ENCODE measurements at places on chromosomes 2 and 18.
A peak's percentile ranks its signal among the peaks of the same experiment; 100 is the strongest.

GRCh38 chr18:77071711-77072292, 60.8 kb downstream of the MBP start:
- no peak for DNase-seq

GRCh38 chr18:39496986-39497385, 1931.4 kb upstream of the CELF4 start:
- no peak for DNase-seq

- no peak for DNase-seq
Observed at GRCh38 chr2:20797096-20797495, 25.8 kb downstream of the LDAH start.

DNA sequence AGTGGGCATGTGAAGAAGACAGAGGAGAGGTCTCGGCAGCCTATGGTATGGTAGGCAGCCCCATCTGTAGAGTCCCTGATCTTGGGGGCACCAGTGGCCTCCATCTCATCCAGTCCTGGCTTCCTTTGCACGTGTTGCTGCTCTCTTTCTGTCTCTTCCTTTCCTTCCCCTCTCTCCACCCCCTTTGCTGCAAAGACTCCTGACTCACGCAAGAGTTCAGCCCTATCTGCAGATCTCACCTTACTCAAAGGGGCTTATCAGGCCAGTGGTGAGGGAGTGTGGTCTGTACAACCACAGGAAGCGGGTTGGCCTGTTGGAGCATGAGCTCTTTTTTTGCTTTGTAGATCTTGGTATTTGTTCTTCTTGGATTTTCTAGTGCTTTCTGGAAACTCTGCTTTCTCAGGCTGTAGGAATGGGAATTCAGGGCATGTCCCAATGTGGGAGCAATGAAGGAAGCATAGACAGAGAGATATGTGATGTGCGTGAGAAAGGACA, 14.6 kb upstream of the NT5DC4 start:
- no peak for DNase-seq

GRCh38 chr2:128812183-128812940, 493.7 kb upstream of the HS6ST1 start:
- no peak for DNase-seq

GRCh38 chr2:37375741-37376288, 31.4 kb downstream of the QPCT start:
- no peak for DNase-seq

GRCh38 chr18:59070181-59070912, 69.3 kb upstream of the SEC11C start:
- peak; percentile 58 for DNase-seq

DNA sequence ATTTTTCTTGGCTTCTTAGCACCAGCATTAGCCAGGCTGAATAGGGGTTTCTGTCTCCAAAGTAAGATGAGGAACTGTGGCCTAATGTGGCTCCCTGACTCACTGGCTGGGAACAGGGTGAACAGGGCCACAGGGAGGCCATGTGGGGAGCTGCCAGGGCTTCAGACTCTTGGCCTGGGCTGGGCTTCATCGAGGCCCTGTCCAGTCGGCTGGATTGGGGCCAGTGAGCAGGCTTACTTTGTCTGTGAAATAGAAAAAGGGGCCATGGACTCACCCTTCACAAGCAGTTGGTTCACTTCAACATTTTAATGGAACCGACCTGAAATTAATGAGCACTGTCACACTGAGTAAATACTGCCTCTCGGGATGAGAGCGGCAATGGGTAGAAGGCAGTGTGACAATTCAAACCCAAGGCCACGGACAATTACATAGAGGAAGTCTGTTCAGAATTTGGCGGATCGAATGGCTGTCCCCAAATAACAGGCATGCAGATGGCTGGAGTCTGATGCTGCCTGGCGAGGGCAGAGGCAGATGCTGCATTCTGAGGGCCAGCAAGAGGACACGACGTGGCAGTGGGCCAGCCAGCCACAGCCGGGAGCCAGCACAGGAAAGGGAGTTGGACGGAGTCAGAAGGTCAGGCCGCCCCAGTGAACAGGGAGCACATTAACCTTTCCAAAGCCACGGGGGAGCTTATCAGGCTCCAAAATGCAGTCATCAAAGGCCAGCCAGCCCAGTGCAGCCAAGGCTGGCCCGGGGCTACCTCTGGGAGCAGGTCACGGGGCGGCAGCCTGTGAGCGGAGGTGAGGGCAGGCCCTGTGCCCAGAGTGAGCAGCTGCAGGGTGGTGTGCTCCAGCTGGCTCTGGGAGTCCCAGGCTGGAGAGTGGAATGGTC, 146.6 kb upstream of the REV1 start:
- DNase-seq, result peak; percentile 21

DNA sequence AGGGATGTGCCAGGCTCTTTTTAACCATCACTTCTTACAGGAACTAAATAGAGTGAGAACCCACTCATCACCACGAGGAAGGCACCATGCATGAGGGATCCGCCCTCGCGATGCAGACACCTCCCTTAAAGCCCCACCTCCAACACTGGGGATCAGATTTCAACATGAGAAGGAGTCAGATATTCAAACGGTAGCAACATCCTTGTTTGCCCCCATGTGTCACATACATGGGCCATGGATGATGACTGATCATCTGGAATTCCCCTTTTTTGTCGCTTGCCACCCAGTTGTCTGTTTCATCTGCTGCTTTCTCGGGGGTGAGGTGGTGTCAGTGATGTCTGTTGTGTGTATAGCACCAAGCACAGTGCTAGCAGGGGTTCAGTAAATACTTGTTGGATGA, 57.9 kb downstream of the NCK2 start:
- no peak for DNase-seq

DNA sequence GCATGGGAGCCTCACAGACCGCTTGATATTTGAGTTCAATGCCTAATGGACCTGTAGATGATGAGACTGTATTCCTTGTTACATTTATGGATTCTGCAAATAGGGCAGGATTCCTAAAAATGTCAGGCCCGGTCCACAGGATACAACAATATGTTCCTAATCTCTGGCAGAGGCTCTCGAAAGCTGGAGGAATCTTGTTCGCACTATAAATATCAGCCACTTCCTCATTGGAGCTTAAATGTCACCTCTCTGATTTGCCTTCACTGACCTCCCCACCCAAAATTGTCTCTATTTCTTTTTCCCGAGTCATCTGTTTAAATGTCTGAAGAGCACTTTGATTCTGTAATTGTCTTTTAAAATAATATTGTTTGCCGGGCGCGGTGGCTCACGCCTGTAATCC, 12.0 kb upstream of the ACSL3 start:
- no peak for DNase-seq

DNA sequence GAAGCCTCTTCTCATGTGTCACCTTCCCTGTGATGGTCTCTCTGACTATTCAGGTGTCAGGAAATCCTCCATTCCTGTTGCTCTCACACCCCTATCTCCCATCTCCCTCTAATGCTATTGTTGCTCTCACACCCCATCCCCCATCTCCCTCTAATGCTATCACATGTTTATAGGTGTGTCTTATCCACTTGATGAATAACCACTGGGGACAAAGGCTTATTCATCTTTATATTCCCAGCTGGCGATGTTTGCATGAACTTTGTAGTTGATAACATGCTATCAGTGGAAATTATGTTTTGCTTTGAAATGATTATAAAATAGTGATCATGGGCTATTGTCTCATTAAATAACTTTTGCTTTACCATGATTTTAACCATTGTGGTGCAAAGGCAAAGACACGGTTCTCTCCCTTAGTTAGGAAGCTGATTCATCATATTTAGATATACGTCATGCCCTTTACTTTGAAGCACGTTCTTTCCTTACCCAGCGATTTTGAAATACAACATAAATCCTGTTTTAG, 220.5 kb downstream of the PMAIP1 start:
- DNase-seq, result no peak

DNA sequence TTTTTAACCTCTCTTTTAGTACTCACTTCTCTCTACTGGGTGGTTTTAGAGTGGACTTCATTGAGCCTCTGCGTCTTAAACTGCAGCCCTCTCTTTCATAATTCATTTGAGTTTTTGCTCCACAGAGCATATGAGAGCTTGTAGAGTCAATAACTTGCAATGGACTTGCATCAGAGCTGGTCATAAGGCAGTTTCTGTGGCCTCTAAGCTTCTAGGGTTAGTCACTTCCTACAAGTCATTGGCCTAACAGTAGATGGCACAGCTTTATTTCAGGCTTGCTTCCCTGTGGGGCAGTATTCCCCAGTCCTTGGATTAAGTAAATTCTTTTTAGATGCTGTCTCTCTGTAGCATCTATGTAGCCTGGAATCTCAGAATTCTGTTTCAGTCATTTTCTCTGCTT, 1435.7 kb downstream of the LRP1B start:
- DNase-seq, result no peak

DNA sequence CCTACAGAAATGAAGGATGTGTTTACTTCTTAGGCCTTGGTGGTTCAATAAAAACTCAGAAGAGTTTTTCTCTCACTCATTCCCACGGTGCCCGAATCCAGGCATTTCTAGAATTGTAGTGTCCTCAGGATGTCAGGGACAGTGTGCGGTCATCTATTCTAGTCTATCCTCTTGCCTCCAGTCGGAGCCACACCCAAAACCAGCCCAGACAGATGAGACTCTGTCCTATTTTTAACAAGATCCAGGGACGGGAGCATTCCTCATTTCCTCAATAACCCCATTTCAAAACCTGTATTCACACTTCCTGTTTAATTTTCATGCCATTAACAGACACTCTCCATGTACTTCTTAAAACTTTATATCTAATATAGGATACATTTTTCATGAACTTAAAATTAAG, 11.6 kb upstream of the RBMS1 start:
- DNase-seq, result no peak

DNA sequence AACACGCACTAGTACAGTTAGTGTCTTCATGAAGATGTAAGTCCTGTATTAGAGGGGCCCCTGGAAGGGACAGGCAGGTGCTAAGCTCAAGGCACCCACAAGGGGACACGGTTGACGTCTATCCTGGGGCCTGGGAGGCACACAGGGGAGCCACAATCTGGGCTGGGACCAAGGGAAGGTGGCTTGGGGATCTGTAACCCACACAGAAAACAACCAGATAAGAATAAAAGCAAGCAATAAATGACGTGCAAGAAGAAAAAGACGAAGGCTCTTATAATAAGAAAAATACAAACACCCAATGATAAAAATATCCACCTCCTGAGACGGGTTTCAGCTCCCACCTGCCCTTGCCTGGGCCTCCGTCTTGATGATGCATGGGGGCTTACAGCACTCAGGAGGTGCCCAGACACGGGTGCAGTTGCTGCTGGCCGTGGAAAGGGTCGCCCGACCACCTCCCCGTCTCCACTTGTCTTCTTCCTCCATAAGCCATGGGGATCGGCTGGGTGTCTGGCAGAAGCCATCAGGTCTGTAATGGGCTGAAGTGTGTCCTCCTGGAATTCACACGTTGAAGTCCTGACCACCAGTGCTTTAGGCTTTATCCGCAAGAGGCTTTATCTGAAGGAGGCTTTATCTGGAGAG, 73.9 kb downstream of the TWIST2 start:
- no peak for DNase-seq

GRCh38 chr2:74316627-74317295, 26.5 kb downstream of the SLC4A5 start:
- DNase-seq, result no peak

DNA sequence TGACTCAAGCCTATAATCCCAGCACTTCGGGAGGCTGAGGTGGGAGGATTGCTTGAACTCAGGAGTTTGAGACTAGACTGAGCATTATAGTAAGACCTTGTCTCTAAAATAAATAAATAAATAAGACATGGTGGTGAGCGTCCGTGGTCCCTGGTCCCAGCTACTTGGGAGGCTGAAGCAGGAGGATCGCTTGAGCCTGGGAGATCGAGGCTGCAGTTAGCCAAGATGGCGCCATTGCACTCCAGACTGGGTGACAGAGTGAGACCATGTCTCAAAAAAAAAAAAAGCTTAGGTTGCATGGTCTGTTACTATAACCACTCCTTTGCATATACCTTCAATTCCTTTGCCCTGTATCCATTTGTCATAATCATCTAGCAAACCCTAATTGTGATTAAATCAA, 3.7 kb downstream of the CYP20A1 start:
- no peak for DNase-seq

- no peak for DNase-seq
Observed at GRCh38 chr2:117979911-117980701, 33.8 kb downstream of the CCDC93 start.

GRCh38 chr2:147501968-147502367, 342.9 kb upstream of the ACVR2A start:
- DNase-seq, result no peak

- DNase-seq, result no peak
Observed at GRCh38 chr2:144521686-144522085, 1.8 kb upstream of the ZEB2 start.

DNA sequence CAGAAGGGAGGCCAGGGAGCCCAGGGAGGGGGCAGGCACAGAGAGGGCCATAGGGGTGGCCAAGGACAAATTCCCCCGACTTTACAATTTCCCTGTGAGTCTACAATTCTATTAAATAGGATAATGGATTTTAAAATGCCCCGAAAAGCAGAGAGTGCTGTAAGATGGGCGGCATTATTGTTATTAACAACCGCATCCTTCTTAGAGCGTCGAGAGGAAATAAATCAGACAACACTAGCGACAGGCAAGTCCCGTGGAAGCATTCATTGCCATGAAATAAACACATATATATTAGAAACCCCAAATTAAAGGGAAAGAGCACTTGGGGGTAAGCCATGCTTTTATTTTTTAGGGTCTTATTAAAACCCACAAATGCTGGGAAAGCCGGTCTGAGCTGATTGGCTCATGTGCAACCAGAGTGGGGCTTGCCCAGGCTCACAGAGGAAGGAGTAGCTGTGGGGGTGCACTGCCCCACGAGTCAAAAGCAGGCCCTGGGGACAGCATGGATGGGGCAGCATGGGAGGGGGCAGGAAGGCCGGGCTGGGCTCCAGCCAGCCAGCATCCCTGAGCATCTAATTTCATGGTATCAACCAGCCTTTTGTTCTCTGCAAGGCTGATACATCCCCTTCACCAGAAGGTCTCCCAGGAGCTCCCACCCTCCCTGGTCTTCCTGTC, 187.1 kb downstream of the CELF4 start:
- DNase-seq, result no peak

DNA sequence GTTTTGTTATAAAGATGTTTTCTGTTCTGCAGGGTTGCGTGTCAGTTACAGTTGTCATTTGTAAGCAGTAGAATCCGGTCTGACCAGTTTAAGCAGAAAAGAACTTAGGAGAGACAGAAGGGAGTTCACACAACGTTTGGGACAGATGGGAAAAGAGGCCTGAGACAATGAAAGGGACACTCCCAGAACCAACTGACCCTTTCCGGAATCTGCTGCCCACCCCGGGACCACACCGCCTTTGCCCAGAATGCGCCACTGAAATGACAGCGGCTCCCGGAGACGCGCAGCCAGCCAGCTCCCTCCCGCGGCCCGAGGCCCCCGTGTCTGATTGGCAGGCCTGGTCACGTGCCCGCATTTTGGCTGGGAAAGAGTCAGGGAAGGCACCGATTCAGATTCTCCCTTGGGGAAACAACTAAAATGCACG, 244.6 kb downstream of the BCL2 start:
- peak; percentile 80 for DNase-seq

Measured in C1 segment of cervical spinal cord (tissue), 14 donors.